GM23338 (cell line): ENCODE measurements at places on chromosomes 1 and 21.

DNA sequence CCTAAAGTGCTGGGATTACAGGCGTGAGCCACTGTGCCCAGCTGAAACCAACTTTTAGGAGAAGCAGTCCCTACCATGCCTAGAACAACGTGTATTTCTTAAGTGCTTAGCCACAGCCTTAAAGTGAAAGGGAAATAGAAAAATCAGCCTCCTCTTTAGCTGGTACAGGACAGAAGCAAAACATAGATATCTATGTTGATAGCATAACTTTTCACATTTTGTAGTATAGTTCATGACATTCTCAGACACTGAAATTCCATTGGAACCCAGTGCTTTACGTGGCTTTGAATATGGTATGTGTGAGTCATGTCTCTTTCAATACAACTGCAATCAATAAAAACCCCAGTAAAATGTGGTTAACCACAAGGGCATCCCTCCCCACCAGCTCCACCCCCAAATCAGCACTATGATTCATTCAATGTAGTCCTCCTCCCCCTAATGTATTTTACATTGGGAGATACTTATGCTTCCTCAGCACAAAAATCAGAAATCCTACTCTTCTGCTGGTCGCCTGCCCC, 32.1 kb downstream of the TGFB2 start:
- no peak for DNase-seq

GRCh38 chr1:24641646-24642151, 1.4 kb upstream of the SRRM1 start:
- peak; percentile 41 for DNase-seq

GRCh38 chr1:195664628-195665027, 943.6 kb downstream of the KCNT2 start:
- no peak for DNase-seq

DNA sequence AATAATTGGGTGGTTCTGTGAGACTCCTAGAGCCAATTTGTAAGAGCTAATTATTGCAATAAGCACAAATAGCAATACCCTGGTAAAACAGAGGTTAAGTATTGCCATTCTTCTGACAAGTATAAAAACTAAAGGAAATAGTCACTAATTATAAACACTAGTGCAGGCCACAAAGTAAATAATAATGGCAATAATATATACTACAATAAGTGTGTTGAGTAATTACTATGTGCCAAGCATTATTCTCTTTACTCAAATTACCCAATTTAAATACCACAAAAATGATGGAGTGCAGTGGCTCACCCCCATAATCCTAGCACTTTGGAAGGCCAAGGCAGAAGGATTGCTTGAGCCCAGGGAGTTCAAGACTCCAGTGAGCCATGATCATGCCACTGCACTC, 15.3 kb downstream of the ZMYM6 start:
- no peak for DNase-seq

DNA sequence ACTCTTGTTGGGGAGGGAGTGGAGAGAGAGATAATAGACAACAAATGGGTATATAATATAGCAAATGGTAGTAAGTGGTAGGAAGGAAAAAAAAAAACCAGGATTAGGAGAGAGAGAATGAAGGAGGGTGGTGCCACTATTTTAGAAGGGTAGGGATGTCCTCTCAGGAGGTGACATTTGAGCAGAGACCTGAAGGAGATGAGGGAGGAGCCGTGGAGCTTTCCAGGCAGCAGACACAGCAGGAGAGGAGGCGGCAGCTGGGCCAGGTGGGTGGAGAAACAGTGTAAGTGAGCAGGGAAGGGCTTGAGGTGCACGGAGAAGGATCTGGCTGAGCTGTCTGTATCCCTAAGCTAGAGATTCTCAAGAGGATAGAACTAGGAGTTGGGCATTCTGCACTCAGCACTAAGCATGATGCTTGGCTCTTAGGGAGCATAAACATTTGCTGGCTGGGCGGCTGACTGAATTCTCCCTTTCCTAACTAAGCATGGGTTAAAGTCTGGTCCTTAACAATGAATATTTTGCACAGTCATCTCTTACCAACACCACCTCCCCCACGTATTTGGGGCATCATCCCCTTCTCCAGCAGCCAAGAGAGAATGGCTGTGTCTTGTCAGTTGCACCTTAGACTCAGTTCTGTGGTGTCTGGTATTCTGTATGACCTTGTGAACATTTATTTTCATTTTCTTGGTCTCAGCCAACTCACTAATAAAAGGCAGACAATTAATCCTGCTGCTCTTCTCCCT, 27.6 kb upstream of the SARS1 start:
- no peak for DNase-seq

GRCh38 chr1:172977296-172978017, 73.3 kb downstream of the TNFSF18 start:
- DNase-seq: no peak

DNA sequence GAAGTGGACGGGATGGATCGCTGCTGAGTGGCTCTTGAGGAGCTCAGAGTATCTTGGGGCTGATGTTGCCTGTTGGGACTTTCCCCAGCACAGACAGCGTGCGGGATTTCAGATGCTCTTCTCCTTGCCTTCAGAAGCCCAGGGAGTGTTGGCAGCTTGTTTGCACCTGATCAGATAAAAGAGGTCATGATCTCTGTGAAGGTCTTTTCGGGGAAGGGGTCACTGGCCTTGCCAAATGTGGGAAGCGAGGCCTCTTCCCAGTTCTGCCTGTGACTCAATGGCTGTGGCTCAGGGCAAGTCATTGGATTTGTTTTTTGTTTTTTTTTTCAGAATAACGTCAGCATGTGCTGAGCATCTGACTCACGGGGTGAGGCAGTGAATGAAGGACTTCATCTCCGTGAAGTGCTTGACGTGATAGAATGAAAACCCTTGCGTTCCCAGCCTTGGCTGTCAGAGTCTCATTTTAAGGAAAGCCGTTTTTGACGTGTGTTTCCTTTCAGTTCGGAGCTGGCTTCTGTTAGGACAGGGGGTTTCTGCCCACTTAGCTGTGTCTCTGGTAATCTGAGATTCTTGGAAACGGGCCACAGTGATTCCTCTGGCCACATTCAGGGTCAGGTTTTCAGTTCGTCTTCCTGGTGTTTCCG, 46.7 kb downstream of the GALNT2 start:
- DNase-seq: no peak

- DNase-seq: no peak
Observed at GRCh38 chr1:66355756-66356155, 178.2 kb upstream of the SGIP1 start.

GRCh38 chr1:173056365-173056764, 5.6 kb upstream of the TNFSF18 start:
- DNase-seq: no peak

DNA sequence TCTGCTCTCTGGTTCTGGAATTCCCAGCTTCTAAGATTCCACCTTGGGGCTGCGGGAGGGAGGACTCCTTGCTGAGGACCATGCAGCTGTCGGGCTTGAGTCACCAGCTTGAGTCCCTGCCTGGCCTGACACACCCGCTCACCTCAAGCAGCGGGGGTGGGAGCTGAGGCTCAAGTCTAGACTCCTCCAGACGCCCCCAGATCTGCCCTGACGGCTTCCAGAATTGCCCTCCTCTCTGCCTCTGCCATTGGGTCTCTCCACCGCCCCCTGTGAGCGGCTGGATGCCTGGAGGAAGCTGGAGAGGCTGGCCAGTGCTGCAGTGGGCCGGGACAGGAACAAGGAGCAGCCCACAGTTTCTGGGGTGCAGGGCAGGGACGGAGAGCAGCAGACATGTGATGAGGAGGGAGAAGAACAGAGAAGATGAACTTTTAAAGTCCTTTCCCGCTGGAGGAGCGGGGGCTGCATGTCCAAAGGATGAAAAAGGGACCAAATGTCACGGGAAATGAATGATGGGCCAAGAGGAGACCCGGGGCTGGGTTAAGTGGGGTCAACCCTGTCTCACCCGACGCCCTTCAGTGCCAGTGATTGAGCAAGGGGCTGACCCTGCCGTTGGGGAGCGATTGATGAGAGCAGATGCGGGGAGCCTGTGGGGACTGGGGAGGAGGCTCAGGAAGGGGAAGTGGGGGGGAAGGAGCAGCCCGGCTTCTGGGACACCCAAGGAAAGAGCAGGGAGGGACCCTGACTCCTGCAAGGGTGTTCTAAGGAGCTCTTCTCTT, 13.5 kb downstream of the CRABP2 start:
- DNase-seq: peak; percentile 76

- no peak for DNase-seq
Observed at GRCh38 chr1:177958092-177958491, 11.8 kb downstream of the SEC16B start.
